NCI-H187 (cell line): ENCODE measurements at places on chromosomes 2 and 18.

- DNase-seq = no peak
Observed at GRCh38 chr2:25335971-25336370, 5.8 kb downstream of the DNMT3A start.

GRCh38 chr2:191740759-191741158 is 62.8 kb downstream of the NABP1 start:
- no peak for DNase-seq

GRCh38 chr18:62338446-62339105 is 13.5 kb downstream of the TNFRSF11A start:
- DNase-seq = no peak

DNA sequence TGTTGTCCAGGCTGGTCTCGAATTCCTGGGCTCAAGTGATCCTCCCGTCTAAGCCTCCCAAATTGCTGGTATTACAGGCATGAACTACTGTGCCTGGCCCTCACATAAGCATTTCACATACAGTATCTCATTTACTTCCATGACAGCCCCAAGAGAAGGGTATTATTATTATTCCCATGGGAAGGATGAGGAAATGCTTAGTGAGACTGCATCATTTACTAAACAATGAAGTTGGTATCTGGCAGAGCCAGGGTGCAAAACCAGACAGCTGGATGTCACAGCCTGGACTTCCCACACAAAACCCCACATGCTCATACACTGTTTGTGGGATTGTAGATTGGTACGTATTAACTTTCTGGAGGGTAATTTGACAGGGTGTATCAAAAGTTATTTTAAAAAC is 29.9 kb downstream of the DAPL1 start:
- DNase-seq = no peak

- no peak for DNase-seq
Observed at GRCh38 chr18:73976433-73976832, 171.2 kb downstream of the FBXO15 start.

GRCh38 chr2:84443477-84443876 is 15.6 kb downstream of the SUCLG1 start:
- no peak for DNase-seq

DNA sequence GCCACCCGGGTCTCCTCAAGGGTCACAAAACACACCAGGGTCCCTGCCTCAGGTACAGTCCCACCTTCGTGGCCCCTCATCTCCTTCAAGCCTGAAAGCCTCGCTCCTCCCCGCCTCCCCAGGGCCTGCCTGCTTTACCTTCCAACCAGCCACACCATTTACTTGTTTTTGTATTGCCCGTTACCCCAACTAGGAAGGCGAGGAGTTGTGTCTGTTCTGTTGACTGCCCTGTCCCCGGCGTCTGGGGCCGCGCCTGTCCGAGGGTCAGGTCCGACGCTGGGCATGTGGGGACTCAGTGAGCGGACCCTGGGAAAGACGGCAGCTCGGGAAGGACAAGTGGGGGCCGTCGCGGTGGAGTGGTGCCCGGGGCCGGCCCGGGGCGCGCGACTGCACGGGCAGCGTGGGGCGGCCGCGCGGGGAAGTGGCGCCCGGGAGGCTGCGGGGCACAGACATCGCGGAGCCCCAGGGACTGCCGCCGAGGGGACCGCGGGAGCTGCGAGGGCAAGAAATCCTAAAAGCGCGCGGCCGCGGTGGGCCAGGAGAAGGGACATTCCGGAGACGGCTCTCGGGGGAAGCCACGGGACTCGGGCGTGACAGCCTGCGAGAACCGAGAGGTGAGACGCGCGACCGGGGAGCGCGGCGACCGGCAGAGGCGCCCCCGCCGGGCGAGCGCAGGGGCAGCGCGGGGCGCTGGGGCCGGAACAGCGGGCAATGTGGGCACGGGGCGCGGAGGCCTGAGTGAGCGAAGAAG is 797 bp upstream of the GRHL1 start:
- no peak for DNase-seq

- DNase-seq = no peak
Observed at GRCh38 chr2:88599527-88599926, 27.7 kb downstream of the EIF2AK3 start.

- no peak for DNase-seq
Observed at GRCh38 chr2:116645155-116645554, 1169.3 kb upstream of the DDX18 start.

- peak; percentile 24 for DNase-seq
Observed at GRCh38 chr18:76005632-76006208, 489.3 kb downstream of the ZNF516 start.

DNA sequence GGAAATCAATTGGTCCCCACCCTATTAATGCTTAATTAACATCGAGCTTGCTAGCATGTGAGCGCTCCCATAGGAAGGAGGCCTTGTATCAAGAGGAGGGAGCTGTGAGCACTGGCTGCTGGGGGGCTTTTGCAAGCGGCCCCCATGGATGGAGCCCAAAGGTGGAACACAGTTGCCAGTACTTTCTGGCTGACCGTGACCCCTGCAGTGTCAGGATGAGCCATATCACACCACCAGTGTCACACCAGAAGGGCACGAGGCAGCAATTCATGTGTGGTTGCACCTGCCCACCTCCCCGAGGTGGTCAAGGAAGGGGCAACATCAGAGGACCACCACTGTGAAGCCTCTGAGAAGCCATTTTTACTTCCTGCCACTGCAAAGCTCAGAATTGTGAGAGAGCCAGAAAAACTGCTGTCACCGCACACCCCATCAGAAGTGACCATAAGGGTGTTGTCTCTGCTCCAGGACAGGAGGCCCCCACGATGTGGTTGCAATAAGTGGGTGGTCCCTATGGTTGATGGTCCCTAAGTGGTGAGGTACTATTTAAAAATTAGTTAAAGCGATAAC is 99.8 kb upstream of the RAB6C start:
- no peak for DNase-seq

- DNase-seq = no peak
Observed at GRCh38 chr2:175004730-175004979, 526 bp downstream of the CHN1 start.

DNA sequence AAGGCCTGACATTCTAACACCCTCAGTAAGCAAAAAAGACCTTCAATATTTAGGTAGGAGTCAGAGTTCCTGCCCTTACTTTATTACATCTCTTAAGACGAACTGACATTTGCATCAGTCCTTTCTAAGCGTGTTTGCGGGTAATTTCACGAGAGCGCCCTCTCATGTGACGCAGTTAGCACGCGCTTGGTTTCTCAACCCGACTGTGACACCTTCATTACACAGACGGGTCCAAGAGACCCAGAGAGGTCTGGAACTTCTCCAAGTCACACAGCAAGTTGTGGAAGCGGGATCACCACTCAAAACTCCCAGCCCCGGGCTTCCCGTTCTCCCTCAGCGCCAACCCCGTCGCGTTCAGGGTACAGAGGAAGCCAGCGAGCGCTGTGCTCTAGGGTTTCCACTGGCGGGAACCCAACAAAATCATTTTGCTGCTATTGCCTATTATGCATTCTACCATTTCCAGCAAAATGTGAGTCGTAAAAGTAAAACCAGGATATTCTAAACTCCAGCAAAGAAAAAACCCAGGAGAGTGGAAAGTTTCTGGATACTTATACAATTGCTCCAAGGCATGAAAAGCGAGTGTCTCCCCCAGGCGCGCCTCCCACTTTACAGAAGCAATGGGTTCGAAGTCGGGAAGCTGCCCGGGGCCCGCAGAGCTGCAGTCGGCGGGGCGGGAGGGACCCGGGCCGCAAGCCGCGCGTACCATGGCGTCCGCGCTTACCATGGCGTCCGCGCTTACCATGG is 601 bp downstream of the ENOSF1 start:
- DNase-seq = no peak

DNA sequence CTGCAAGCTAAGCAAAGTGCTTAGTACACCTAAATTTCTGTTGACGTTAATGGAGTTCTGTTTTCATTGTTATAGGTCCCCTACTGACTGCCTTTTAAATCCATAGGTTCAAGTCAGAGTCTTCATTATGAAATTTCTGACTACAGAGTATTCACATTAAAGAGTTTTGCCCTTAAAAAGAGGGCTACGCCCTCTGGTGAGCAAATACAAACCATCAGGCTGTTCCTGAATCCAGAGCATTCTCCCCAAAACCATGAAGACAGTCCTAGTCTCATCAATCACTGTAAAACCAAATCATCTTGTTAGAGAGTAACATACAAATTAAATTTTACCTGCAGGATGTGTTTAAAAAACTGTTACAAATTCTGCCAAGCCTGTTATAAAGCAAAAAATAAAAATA is 1091.7 kb downstream of the TDRD15 start:
- no peak for DNase-seq

DNA sequence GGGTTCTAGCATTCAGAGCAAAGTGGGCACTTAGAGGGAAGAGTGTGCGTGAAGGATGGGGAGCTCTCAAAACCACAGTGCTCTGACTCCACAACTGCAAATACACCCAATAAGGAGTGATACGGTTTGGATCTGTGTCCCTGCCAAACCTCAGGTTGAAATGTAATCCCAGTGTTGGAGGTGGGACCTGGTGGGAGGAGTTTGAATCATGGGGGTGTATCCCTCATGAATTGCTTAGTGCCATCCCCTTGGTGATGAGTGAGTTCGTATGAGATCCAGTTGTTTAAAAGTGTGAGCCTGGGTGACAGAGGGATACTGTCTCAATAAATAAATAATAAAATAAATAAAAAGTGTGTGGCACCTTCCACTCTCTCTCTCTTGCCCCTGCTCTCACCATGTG is 50.3 kb upstream of the CCDC85A start:
- no peak for DNase-seq

GRCh38 chr18:57219964-57220363 is 73.1 kb downstream of the BOD1L2 start:
- DNase-seq = no peak

- no peak for DNase-seq
Observed at GRCh38 chr2:236835307-236836024, 250.2 kb upstream of the COPS8 start.

- no peak for DNase-seq
Observed at GRCh38 chr2:154375579-154375931, 322.9 kb upstream of the KCNJ3 start.

GRCh38 chr18:33606621-33607020 is 28.6 kb downstream of the ASXL3 start:
- no peak for DNase-seq

- no peak for DNase-seq
Observed at GRCh38 chr2:178285287-178285615, 90.9 kb downstream of the OSBPL6 start.

- DNase-seq = no peak
Observed at GRCh38 chr2:1299043-1299442, 114.2 kb upstream of the TPO start.

- no peak for DNase-seq
Observed at GRCh38 chr2:54593249-54593648, 130.2 kb upstream of the EML6 start.

DNA sequence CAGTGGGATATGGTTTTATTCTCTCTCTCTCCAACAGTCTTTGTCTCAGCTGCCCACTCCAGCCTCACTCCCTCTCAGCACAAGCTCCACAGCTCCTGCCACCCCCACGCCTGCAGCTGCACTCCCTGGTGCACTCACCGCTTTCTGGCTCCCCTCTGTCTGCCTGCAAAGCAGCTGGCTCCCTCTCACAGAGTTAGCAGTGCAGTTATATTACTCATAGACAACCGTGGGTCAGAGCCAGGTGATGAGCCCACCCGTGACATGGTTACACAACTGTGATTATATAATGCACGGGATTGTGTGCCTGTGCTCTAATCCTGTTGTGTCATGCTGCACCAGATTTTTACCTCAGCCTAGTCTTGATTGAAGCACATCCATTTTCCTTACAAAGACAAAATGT is 276.9 kb upstream of the CHAC2 start:
- DNase-seq = peak; percentile 13

GRCh38 chr2:211344289-211344688 is 787.9 kb downstream of the CPS1 start:
- DNase-seq = no peak

GRCh38 chr18:6807515-6808257 is 78.2 kb downstream of the ARHGAP28 start:
- no peak for DNase-seq

DNA sequence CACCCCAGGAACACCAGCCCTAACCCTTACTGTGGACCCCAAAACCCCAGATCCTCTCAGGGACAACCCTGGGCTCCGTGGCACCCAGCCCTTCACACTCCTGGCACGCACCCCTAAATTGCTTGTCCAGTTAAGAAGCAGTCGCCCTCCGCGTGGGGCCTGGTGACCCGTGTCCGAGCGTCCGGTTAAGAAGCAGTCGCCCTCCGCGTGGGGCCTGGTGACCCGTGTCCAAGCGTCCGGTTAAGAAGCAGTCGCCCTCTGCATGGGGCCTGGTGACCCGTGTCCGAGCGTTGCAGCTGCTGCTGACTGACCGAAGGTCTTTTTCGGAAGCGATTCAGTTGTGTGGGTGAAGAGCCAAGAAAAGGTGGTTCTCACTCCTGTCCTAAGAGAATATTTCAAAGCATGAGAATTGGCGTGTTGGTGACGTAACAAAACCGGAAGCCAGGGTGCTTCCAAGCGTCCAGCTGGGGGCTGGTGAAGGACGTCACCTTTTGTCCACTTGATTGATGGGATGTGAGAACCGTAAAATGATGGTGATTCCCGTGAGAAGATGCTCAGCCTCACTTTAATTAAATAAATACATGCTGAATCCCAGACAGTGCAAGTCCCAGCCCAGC is 70.5 kb downstream of the KCNG2 start:
- no peak for DNase-seq

- no peak for DNase-seq
Observed at GRCh38 chr2:49042488-49042887, 111.8 kb downstream of the FSHR start.

DNA sequence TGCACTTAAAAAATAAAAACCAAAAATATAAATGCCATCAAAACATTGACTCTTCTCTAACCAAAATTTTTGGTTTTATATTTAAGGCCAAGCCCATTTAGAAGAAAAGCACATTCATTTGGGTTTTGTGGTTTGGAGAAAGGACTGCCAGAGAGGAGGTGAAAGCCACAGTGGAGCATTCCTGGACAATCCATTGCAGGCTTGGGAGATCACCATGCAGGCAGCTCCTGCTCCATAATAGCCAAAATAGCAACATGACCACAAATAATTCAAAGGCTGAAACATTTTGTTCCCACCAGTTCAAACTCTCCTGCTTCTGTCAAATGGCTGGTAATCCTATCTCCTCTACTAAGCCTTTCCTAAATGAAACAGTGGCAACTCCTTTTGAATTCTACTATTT is 73.5 kb downstream of the GALNT3 start:
- no peak for DNase-seq

DNA sequence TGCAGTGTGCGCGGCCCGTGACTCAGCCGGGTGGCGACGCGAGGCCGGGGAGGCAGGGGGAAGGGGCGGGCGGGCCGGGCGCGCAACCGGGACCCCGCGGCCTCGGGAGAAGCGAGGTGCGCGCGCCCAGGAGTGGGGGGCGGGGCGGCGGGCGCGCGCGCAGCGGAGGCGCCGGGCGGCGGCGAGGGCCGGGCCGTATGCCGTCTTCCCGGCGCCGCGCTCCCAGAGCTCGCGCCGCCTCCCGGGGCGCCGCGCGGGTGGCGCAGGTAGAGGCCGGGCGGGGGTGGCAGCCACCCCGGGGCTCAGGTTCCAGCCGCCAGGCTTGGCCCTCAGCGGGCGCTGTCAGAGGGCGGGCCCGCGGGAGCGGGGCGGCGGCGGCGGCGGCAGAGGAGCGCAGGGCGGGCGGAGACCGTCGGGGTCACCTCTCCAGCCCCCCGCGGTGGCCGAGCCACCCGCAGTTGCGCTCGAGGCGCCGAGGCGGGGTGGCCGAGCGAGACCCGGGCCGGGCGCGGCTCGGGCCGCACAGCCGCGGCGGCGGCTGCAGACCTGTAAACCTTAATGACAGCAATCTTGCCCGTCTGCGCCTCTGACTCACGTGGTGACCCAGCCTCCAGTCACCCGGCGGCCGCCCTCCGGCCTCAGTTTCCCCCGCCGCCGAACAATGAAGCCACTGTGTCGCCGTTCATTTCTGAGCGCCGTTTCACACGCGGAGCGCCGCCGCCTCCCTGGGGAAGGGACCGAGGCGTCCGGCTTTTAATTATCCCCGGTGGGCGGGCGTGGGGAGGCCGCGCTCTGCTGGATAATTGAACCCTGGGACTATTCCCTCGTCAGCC is 25.3 kb upstream of the SMAD7 start:
- peak; percentile 35 for DNase-seq
